Omental fat pad (tissue), 4 donors: ENCODE measurements at places on chromosomes 3 and 15.

GRCh38 chr3:149459491-149460059 is 14.9 kb upstream of the TM4SF4 start:
- no peak for DNase-seq

DNA sequence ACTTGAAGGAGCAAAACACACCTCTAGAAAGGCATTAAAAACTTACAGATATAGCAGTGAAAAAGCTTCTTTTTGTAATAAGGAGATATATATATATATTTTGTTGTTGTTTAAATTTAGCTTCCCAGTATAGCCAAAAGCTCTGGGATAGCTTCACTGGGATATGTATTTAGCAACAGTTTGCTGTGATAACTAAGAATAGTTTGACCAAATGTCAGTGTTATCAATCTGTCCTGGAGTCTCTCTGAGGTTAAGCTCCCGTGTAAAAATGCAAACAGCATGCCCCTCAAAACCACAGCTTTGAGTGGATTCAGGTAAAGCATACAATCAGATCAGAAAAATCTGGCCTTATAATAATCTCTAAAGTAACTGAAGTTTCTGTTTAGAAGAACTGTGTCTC is 2.9 kb downstream of the CADPS start:
- DNase-seq, result no peak

DNA sequence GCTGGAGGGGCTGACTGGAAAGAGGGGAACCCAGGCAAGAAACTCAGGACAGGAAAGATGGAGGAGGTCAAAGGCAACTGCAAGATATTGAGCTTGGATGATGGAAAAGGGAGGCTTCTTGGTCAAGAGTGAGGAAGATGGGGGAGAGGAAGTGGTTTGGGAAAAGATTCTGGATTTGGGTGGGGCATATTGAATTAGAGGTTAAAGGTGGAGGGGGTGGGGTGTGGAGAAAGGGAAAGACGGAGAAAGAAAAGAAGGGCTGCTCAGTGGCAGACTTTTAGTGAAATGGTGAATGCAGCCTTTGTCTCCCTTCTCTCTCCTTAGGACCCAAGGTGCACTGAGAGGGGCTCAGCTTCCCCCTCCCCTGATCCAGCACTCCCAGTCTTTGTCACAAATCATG is 655 bp upstream of the FAM3D start:
- DNase-seq, result no peak

DNA sequence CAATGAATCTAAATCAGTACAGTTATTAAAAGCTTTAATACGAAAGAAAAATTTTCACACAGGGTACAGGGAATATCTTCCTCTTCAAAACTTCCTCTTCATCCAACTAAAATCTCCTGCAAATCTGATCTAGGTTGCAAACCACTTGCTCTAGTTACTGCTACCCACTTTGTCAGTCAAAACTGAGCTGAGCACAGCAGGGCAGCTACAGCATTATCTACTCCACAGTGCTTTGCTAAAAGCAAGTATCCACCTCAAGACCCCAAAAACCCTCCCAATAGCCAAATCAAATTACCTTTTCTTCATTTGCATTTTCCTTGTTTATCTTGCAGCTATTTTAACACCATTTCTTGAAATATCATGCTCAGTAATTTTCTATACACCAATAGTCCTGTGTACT is 14.7 kb downstream of the ZNF280D start:
- no peak for DNase-seq

DNA sequence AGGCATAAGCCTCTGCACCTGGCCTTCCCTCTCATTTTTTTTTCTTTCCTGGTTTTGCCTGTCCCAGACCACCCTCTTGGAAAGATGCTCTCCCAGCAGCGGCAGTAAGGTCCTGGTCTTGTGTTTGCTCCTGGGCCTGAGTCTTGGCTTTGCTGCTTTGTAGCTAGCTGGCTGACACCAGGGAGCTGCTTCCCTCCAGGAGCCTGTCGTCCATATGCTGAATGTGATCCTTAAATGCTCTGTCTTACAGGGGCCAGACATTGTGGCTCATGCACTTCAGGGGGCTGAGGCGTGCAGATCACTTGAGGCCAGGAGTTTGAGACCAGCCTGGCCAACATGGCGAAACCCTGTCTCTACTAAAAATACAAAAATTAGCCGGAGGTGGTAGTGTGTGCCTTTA is 17.2 kb downstream of the FLNB start:
- no peak for DNase-seq
